ENCODE measurements at places on chromosomes 13 and 19.

GRCh38 chr13:27375686-27376326 is 48.6 kb upstream of the GTF3A start:
- DNase-seq = peak; percentile 32

GRCh38 chr13:79241697-79242096 is 164.4 kb downstream of the RBM26 start:
- no peak for DNase-seq

- DNase-seq = no peak
Measured at GRCh38 chr13:100552755-100553154, 35.8 kb downstream of the GGACT start.

- no peak for DNase-seq
Measured at GRCh38 chr13:99892196-99892613, 79.4 kb downstream of the ZIC5 start.

DNA sequence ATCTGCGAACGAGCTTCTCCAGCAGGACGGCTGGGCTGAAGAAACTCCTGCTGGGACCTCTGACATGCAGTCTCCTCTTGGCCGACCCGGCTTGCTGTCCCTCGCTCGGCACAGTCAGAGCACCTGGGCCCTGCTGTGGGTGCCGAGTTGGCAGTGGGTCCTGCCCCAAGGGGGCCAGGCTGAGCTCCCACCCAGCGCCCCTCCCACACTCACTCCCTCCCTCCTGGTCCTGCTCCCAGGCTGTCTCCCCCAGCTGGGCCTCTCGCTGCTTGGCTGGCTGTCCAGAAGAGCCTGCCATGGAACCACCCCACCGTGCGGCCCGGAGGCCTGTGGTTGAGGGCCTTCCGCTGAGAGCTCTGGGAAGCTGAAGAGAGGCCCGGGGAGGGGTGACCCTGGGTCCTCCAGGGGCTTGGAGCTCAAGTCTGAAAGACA is 6.0 kb downstream of the AKT2 start:
- DNase-seq = no peak
